ENCODE measurements at places on chromosomes 12 and 14.

- no peaks in the 10 kb centered on the region for H3K27me3 ChIP-seq
- no peaks in the 10 kb centered on the region for H3K36me3 ChIP-seq
- DNase-seq: no peak
Measured at GRCh38 chr14:22007363-22007762, 333.7 kb upstream of the OR4E1 start.

DNA sequence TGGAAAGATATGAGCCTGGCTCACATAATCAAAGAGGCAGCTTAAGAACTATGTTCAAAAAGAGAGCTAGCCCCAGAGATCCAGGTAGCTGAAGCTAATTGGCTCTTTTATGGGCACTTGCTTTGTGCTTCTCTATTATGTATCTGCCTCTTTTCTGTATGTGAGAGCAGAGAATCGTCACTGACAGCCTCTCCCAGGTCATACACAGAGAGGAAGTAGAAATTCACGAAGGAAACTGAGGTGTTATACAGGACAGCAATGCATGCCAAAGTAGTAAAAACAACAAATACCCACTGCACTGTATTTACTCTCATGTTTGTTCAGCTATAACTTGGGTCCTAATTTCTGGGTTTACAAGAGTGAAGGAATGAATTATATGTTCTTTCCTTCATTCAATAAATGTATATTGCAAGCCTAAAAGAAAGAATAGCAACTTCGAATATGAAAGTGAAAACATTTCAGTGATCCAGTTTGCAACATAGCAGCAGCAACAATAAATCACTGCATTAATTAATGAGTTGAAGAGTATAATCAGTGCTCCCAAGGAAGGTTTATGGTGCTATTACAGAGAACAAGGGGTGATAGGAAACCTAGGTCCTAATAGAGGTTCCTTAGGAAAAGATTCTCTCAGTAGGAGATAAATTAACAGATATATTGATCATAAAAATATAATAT lies 47.1 kb upstream of the ATXN7L3B start:
- no peak overlapping the region for H3K27ac ChIP-seq
- H3K27me3 ChIP-seq: no peaks in the 10 kb centered on the region
- no peaks in the 10 kb centered on the region for H3K4me1 ChIP-seq
- no peak for DNase-seq

DNA sequence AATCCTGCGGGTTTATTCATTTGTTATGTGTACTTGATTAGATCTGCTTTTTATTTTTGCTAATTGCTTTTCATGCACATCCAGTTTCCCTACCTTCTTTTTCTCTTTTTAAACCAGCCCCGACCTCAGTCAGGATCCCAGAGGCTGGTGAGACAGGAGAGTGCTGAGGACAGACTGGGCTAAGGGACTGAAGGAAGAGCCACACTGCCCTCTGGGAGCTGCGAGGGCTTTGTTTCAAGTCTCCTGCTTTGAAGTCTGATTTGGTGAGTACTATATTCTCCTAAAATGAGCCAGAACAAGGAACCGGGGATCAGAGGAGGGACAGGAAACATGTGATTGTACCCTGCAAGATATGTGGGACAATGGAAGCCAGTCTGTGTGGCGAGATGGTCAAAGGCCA lies 23.9 kb downstream of the PRICKLE1 start:
- H3K36me3 ChIP-seq: no peaks in the 10 kb centered on the region
- no peaks in the 10 kb centered on the region for H3K4me1 ChIP-seq
- H3K4me3 ChIP-seq: no peak overlapping the region
- H3K27ac ChIP-seq: peak overlapping the region; percentile 25
- no peaks in the 10 kb centered on the region for H3K27me3 ChIP-seq

GRCh38 chr14:55500219-55500701 lies 59.8 kb upstream of the TBPL2 start:
- no peak overlapping the region for H3K27ac ChIP-seq
- H3K4me3 ChIP-seq: no peak overlapping the region
- DNase-seq: no peak
- no peaks in the 10 kb centered on the region for H3K36me3 ChIP-seq
- H3K27me3 ChIP-seq: no peaks in the 10 kb centered on the region
- no peaks in the 10 kb centered on the region for H3K4me1 ChIP-seq

DNA sequence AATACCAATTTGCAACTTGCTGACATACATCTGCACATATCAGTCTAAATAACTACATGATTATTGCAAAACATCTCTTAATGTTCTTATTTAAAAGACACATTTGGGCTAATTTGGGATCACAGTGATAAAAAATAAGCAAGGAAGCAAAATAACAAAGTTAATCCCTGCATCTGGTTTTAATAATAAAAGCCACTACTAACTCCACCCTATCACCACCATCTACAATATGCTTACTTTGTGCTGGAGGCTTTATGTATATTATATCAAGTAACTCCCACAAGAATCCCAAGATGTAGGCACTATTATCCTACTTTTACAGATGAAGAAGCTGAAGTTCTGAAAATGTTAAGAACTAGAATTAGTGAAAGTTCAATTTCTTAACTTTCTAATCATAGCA lies 45.7 kb downstream of the TAOK3 start:
- no peaks in the 10 kb centered on the region for H3K36me3 ChIP-seq
- H3K4me3 ChIP-seq: no peak overlapping the region
- H3K27ac ChIP-seq: no peak overlapping the region
- H3K27me3 ChIP-seq: no peaks in the 10 kb centered on the region
- no peak for DNase-seq

DNA sequence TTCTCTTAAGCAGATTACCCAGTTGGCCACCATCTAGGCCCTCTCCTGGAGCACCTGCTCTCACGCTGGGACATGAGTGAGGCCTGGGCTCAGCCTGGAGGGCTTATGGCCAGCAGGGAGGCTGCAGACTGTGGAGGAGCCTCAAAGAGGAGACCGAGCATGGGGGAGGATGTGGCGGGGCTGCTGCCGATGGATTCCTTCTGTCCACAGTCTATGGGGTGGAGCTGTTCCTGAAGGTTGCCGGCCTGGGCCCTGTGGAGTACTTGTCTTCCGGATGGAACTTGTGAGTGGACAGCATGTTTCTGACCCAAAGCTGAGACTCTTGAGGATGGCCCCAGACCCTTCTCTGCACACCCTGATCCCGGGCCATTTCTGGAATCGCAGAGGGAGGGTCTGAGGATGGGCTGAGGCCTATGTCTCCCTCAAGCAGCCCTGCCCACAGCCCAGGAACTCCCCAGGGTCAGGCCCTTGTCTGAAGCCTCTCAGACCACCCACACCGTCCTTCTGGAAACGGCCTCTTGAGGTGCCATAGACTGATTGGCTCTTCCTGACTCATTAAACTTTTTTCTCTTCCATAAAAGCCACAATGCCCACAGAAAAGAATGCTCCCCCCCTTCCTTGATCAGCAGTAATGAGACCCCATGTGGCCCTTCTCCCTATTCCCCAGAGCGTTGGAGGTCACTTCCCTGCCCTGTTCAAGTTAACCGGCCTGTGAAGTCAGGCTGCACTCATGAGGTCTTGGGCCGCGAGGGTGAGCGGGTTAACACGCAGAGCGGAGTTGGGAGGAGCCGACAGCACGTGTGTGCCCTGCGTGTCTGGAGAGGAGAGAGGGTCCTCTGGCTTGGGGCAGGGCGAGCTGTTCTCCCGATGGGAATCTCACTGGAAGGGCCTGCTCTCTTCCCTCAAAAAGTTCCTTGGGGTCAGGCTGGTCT lies 49.0 kb downstream of the SLC8B1 start:
- no peak for DNase-seq
- no peak overlapping the region for H3K4me3 ChIP-seq
- H3K27me3 ChIP-seq: no peaks in the 10 kb centered on the region
- no peak overlapping the region for H3K27ac ChIP-seq
- peaks cover 99% of the 10 kb centered on the region for H3K36me3 ChIP-seq
- no peaks in the 10 kb centered on the region for H3K4me1 ChIP-seq

DNA sequence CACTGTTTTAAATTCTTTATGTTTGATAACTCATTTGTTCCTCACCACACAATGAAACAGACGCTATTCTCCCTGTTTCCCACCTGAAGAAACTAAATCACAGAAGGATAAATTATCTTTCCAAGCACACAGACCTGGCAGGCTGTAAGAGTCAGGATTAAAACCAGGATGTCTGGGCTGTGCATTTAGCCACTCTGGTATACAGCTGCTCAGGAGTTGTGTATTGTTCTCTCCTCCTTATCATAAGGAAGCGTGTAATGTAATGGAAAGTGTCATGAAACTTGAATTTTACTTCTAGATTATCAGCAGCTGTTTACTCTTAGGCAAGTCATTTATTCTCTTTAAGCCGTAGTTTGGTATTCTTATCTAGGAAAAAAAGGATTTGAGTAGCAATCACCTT lies 154.8 kb upstream of the LRIG3 start:
- no peak overlapping the region for H3K4me3 ChIP-seq
- no peaks in the 10 kb centered on the region for H3K27me3 ChIP-seq
- H3K4me1 ChIP-seq: no peaks in the 10 kb centered on the region
- no peak for DNase-seq
- no peak overlapping the region for H3K27ac ChIP-seq
- no peaks in the 10 kb centered on the region for H3K36me3 ChIP-seq

DNA sequence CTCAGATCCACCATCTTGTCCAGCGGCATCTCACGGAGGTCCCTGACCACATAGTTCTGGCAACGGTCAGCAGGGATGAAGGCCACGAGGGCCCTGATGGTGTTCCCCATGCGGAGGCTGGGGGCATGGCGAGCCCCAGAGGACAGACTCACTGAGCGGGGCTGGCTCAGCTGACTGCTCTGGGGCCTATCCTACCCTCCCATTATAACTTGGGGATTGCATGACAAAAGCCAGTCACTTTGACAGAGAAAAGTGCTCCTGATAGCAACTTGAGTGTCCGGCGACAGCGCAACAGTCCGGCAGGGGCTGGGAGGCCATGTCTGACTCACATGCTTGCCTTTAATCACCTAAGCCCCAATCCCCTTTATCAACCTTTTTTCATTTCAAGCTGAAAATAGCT lies at the start of gene LRRC10:
Gene LRRC10, minus strand, starts transcription at position 179 of the 400 bp plus-strand sequence. Its CDS starts 69 bp downstream, at position 110.
- H3K4me1 ChIP-seq: peaks cover 17% of the 10 kb centered on the region
- peak; percentile 50 for DNase-seq
- H3K27ac ChIP-seq: peak within 1 kb of the TSS; percentile 65
- no peaks in the 10 kb centered on the region for H3K27me3 ChIP-seq
- H3K36me3 ChIP-seq: no peaks in the 10 kb centered on the region

DNA sequence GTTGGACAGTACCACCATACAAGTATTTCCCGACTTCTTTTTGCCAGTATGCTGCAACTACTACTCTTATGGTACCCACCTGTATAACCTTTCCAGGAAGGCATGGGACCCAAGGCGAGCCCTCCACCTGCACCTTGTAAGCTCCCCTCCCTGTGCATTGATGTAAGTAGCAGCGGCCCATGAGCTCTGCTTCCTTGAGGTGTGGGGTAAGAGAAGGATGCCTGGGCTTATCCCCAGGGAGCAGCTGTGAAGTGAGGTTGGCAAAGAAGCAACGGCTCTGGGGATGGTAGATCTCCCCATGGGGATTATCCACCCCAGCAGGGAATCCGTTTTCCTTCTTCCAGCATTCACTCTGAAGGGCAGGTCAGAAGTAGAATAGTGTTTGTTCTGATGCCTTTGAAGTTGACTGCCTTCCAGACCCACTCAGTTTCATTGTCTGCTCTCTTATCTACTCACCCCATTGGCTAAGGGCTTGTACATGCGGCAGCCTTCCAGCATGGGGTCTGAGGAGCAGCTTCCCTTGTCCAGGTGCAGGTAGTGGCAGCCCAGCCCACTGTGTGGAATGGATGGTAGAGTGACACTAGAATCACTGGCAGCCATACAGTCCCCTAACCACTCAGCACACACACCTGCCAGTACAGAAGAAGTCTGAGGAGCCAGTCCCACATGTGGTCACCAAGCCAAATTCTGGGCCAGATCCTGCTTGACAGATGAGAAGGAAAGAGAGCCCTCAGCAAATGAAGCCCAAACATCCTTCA lies 3.4 kb downstream of the CIROP start:
- H3K27ac ChIP-seq: no peak overlapping the region
- H3K4me3 ChIP-seq: no peak overlapping the region
- H3K36me3 ChIP-seq: peaks cover 24% of the 10 kb centered on the region
- H3K27me3 ChIP-seq: no peaks in the 10 kb centered on the region

GRCh38 chr12:85600841-85601240 lies 235.4 kb downstream of the RASSF9 start:
- H3K27me3 ChIP-seq: no peaks in the 10 kb centered on the region
- H3K4me3 ChIP-seq: no peak overlapping the region
- no peak overlapping the region for H3K27ac ChIP-seq
- no peak for DNase-seq

- H3K27ac ChIP-seq: no peak overlapping the region
- H3K4me3 ChIP-seq: no peak overlapping the region
- no peak for DNase-seq
- H3K27me3 ChIP-seq: no peaks in the 10 kb centered on the region
Measured at GRCh38 chr12:102305486-102305885, 107.9 kb upstream of the PMCH start.

- peaks cover 39% of the 10 kb centered on the region for H3K4me1 ChIP-seq
- H3K27ac ChIP-seq: no peak overlapping the region
- DNase-seq: no peak
- H3K27me3 ChIP-seq: no peaks in the 10 kb centered on the region
Measured at GRCh38 chr12:68403296-68403695, 71.1 kb upstream of the MDM1 start.

Measured in heart right ventricle (tissue), 16 donors.